Heart right ventricle (tissue), 16 donors: ENCODE measurements at places on chromosomes 5 and 9. TPM values are rescaled to one million over a fixed set of nuclear protein-coding genes. Genes with fewer than 3 reads are reported as not detected.

GRCh38 chr9:18260521-18260920 is 213.4 kb upstream of the ADAMTSL1 start:
- no peak overlapping the region for H3K4me3 ChIP-seq
- DNase-seq, result no peak
- no peaks in the 10 kb centered on the region for H3K36me3 ChIP-seq
- no peaks in the 10 kb centered on the region for H3K27me3 ChIP-seq
- H3K27ac ChIP-seq, result no peak overlapping the region

DNA sequence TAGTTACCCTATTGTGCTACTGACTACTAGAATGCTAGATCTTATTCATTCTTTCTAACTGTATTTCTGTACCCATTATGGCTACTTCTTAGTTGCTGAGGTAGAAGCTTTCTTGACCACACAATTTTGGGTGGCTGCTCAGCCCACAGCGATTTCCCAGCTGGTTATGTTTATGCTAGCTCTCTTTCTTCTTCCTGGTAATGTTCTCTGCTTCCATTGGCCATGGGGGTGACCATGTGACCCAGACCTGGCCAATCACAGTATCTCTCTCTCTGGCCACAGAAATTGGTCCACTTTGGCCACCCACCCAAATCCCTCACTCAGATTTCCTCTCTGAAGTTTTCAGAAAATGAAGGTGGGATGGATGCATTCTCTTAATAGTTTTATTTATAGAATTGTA is 427.9 kb upstream of the CLINT1 start:
- no peaks in the 10 kb centered on the region for H3K27me3 ChIP-seq
- H3K4me3 ChIP-seq, result no peak overlapping the region
- H3K4me1 ChIP-seq, result no peaks in the 10 kb centered on the region
- no peaks in the 10 kb centered on the region for H3K36me3 ChIP-seq
- H3K27ac ChIP-seq, result no peak overlapping the region
- no peak for DNase-seq

Gene ADAMTS16
- total RNA-seq, result 0.14 TPM

DNA sequence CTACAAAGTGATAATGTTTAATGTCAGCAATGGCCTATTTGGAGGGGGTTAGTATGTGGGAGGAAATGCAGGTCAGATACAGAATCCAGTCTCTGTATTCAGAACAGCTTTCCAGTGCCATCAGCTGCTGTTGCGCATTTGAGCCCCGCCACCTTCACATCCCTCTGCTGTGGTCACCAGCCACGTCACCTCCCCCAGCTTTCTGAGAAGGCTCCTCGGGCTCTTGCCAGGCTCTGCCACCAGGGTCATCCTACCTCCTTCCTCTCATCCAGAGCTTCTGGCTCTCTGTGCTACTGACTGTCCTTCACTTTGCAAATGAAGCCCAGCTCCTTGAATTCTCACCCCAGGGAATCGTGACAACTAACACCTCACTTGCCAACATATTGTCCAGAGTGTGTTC is 138.8 kb downstream of the PIK3R1 start:
- no peak for DNase-seq
- H3K36me3 ChIP-seq, result no peaks in the 10 kb centered on the region
- no peak overlapping the region for H3K4me3 ChIP-seq
- no peaks in the 10 kb centered on the region for H3K27me3 ChIP-seq

Gene OMD
- 3.6 TPM for total RNA-seq

Gene PPP3R2
- not detected for total RNA-seq

- H3K36me3 ChIP-seq, result no peaks in the 10 kb centered on the region
- H3K4me3 ChIP-seq, result no peak overlapping the region
- no peak for DNase-seq
- peaks cover 2% of the 10 kb centered on the region for H3K27me3 ChIP-seq
- peaks cover 91% of the 10 kb centered on the region for H3K4me1 ChIP-seq
Observed at GRCh38 chr5:67009028-67009427, 187.6 kb downstream of the CD180 start.

- no peaks in the 10 kb centered on the region for H3K27me3 ChIP-seq
- H3K4me3 ChIP-seq, result no peak overlapping the region
- no peak for DNase-seq
Observed at GRCh38 chr9:5113523-5113922, 71.9 kb downstream of the INSL6 start.

- no peak overlapping the region for H3K4me3 ChIP-seq
- H3K4me1 ChIP-seq, result no peaks in the 10 kb centered on the region
- DNase-seq, result no peak
- no peaks in the 10 kb centered on the region for H3K27me3 ChIP-seq
- no peak overlapping the region for H3K27ac ChIP-seq
Observed at GRCh38 chr9:108167136-108167900, 677.7 kb upstream of the KLF4 start.

- no peaks in the 10 kb centered on the region for H3K4me1 ChIP-seq
- H3K27ac ChIP-seq, result no peak overlapping the region
- H3K36me3 ChIP-seq, result no peaks in the 10 kb centered on the region
Observed at GRCh38 chr5:133709209-133709725, 96.9 kb upstream of the FSTL4 start.
